ENCODE measurements at places on chromosomes 16 and 17.

DNA sequence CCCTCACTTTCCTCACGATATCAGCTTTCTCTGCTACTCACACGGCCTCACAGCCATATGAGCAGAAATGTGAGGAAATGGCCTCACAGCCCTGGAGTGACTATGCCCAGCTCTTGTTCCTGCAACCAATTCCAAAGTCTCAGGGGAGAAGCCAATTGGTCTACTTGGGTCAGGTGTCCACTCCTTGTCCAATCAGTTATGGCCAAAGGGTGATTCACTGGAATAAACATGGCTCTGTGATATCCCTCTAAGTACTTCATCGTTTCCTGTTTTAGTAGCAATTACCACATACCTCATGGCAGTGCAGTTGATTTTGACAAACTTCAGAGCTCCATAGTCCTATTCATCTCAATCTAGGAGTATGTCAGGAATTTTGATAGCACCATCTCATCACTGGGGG lies 195.4 kb downstream of the KATNIP start:
- DNase-seq = no peak

- DNase-seq = no peak
Observed at GRCh38 chr16:70644763-70645597, 1.4 kb upstream of the IL34 start.

DNA sequence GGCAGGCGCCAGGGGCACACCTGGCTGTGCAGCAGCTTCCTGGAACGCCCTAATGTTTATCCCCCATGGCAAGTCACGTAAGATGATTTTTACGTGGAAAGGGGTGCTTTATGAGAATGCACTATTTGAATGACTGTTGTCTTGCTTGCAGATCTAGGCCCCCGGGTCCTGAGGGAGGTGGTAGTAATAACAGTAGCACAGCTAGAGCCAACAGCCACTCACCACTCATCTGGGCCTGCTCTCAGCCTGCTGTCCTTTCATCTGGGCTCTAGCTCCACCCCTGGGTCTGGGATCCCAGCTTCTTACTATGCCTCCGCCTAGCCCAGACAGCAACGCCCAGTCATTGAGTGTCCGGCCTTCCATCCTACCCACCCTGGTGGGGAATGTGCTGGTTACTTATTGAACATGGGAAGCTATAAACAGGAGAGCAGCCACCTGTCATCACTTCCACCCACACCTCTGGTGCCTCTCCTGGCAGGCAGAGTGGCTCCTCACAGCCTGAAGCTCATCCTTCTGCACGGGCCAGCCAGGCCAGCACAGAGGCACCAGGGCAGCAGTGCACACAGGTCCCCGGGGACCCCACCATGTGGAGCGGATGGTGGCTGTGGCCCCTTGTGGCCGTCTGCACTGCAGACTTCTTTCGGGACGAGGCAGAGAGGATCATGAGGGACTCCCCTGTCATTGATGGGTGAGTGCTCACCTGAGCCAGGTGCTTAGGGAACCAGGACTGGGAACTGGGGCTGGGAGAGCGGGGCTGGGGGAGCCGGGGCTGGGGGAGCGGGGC lies 16.6 kb downstream of the DPEP1 start:
- no peak for DNase-seq

DNA sequence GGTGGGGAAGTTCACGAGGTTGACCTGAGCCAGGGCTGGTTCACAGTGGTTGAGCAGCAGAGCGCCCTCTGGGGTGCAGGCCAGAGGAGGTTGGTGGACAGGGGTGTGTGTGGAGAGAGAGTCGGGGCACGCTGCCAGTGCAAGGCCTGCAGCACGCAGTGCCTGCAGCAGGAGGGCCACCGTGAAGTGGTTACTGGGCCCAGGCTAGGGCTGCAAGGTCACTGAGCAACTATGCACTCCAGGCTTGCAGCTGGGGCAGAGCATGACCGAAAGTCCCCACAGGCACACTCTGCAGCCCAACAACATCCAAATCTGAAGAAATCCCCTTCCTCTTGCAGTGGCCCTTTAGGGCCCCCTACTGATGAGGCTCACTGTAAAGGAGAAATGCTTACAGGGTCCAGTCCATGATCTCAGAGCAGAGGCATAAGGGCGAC lies 89.1 kb upstream of the NOL11 start:
- DNase-seq = no peak

GRCh38 chr17:63931981-63932561 lies at the start of gene CD79B:
Gene CD79B, minus strand, starts transcription at chr17:63932331. Its CDS starts 70 bp downstream, at chr17:63932261.
- DNase-seq = peak; percentile 16

GRCh38 chr16:5895137-5895536 lies 797.5 kb upstream of the EEF2KMT start:
- DNase-seq = no peak

- no peak for DNase-seq
Observed at GRCh38 chr17:72661945-72662826, 430.3 kb downstream of the SLC39A11 start.

GRCh38 chr16:9527976-9528375 lies 436.5 kb downstream of the HAPSTR1 start:
- no peak for DNase-seq

- no peak for DNase-seq
Observed at GRCh38 chr17:19379361-19380065, 1.2 kb downstream of the MAPK7 start.

GRCh38 chr17:77364941-77365583 lies 224.3 kb downstream of the SEC14L1 start:
- no peak for DNase-seq

DNA sequence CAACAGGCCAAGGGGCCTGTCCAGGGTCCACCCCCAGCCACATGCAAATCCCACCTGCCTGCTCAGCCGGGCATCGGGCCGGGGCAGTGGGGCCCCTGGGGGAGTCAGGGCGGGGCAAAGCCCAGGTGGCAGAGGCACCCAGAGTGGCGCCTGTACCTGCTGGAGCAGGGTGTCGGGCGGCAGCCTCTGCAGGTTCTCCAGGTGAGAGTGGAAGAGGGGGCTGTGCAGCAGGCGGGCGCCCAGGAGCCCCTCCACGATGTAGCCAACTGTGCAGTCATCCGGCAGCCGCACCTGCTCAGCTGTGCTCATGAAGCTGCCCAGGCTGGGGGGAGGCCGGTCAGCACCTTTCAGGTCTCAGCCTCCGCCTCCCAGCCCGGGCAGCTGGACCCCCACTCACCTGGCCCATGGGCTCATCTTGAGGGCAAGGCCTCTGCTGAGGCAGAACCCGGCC lies 2.1 kb downstream of the RFNG start:
- DNase-seq = no peak

GRCh38 chr17:1078831-1079561 lies 82.1 kb downstream of the TIMM22 start:
- DNase-seq = no peak

Measured in stimulated activated CD4-positive, alpha-beta T cell treated with anti-CD3 and anti-CD28 coated beads, Interleukin-15, amount 100 ng/mL, for 1 hour (primary cell).